ENCODE measurements at places on chromosomes 11 and 22. TPM values are rescaled to one million over a fixed set of nuclear protein-coding genes. Genes with fewer than 3 reads are reported as not detected.

Gene TSGA10IP
- total RNA-seq, result 1.1 TPM

DNA sequence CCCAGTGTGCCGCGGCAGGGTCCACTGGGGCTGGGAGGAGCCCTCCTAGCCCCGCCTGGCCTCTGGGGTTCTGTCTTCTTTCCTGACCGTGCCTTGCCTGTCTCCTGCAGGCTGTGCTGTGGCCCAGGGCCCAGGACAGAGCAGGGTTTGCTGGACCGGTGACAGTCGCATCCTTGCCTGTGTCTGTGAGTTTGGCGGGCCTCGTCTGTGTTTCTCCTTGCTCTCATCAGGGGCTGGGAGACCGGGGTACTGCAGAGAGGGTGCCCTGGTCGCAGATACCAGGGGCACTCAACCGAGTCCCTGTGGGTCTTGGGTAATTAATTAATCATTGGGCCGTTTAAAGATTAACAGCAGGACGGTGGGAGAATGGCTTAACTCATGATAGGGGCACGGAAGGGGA is 29.9 kb downstream of the RPL3 start:
- no peak for ATAC-seq

Gene SLC22A8
- total RNA-seq, result 0.23 TPM

DNA sequence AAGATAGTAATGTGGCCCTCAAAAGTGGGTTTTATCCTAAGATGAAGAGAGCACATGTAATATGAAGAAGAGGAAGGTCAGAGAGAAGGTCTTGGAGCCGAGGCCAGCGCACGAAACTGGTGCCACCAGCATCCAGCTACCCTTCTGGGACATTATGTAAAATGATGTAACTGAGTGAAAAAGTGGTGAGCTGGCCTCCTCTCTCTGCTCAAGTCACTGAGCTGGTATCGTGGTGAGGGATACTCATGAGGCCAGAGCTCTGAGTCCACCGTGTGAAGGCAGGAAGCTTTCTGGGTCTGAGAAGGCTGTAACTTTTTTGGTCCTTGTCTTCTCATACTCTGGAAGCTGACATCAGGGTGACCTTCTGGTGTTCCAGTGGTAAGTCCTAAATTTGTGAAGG is 25.1 kb downstream of the RNF185 start:
- no peak for ATAC-seq

GRCh38 chr22:43592476-43592875 is 180.7 kb downstream of the MPPED1 start:
- no peak for ATAC-seq

GRCh38 chr22:37186228-37186996 is 1.6 kb downstream of the C1QTNF6 start:
- ATAC-seq, result no peak

DNA sequence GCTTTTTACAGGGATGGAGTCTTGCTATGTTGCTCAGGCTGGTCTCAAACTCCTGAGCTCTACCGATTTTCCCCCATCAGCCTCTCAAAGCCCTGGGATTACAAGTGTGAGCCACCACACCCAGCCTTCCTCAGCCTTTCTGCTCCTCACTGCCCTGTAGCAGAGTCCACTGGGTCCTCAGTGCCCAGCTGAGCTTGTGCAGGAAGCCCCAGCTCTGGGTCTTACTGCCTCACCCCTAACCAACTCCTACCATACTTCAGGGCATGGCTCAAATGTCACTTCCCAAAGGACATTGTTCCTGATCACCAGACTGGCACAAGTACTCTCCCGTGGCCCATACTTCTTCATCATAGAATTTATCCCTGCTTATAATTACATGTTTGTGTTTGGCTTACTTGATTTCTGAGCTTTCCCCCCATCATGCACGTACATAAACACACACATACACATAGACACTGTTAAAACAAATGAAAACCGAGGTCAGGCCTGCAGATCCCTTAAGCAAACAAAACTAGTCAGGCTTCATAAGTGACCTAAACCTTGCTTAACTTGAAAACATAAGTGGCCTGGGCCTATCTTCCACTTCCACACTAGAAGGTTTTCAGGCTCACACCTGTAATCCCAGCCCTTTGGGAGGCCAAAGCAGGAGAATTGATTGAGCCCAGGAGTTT is 14.0 kb upstream of the SLC43A3 start:
- ATAC-seq, result no peak

Gene FDXACB1
- total RNA-seq, result 2.9 TPM

DNA sequence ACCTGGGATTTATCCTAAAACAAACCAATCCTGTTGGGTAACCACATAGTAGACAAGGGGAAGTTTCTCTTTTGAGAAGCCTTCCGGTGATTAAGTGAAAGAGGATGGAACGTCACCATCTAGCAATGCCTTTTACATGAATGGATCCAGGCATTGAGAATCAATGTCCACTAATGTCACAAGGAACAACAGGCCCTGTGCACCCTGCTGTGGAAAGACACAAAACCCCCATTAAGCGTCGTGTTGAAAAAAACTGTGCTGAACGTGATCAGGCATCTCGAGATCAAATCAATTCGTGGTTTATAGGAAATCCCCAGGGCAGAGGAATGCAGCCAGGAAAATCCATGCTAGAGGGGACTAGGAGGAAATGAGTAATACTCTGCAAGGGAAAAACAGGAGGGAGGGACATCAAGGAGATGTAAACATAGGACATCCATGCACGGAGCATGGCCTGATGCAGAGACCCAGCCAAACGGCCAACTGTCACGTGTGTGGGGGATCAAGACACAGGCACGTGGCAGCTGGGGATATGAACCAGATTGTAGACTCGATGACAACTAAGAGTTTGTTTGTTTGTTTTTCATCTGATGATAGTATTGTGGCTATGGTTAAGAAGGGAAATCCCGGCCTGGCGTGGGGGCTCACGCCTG is 38.6 kb upstream of the CARS1 start:
- ATAC-seq, result peak; percentile 39

DNA sequence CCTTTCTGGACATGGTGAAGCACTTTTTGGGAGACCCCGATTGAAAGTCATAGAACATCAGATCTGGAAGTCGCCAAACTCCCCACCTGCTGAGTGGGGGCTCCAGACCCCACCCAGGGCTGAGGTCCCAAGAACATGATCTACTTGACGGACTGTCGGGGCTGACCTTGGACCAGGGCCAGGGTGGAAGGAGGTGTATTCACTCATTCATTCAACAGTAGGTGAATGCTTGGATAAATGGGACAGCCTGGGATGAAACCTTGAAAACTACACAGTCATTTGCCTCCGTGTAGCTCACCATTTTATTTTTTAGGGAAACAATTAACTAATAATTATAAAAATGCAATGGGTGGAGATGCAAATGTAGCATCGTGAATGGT is 629.0 kb downstream of the BRD1 start:
- ATAC-seq, result no peak

DNA sequence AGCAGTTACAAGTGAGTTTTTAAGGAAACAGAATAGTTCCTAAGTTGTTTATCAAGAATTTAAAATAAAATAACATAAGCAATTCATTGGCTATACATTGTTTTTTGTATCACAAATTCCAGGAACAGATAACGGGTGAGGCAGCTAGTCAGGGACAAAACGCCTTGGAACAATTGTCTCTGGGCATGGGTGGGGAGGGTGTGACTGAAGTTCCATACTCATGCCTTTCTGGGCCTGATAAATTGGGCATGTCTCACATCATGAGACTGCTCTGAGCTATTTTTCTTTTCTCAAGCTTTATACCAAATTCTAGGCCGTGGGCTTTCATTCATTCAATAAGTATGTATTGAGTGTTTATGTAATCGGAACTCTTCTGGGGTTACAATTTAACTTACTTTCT is 21.6 kb downstream of the FOLR3 start:
- peak; percentile 74 for ATAC-seq

DNA sequence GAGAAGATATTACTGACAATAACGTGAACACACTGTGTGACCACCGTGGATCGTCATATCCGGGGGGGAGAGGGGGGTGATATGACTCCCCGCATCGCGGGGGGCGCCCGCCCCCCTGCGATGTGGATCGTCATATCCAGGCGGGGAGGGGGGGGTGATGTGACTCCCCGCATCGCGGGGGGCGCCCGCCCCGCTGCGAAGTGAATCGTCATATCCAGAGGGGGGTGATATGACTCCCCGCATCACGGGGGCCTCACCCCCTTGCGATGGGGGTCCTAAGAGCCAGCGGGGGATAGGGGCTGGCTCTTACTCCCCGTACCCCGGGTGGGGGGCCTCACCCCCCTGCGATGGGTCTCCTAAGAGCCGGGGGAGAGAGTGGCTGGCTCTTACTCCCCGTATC is 19.9 kb downstream of the UNC93B1 start:
- ATAC-seq, result no peak

Gene MS4A4E
- not detected for total RNA-seq

- ATAC-seq, result no peak
Observed at GRCh38 chr11:5303626-5304025, 1.9 kb upstream of the OR51B4 start.

Gene PGA5
- not detected for total RNA-seq

- no peak for ATAC-seq
Observed at GRCh38 chr11:13141731-13142709, 132.9 kb downstream of the RASSF10 start.

DNA sequence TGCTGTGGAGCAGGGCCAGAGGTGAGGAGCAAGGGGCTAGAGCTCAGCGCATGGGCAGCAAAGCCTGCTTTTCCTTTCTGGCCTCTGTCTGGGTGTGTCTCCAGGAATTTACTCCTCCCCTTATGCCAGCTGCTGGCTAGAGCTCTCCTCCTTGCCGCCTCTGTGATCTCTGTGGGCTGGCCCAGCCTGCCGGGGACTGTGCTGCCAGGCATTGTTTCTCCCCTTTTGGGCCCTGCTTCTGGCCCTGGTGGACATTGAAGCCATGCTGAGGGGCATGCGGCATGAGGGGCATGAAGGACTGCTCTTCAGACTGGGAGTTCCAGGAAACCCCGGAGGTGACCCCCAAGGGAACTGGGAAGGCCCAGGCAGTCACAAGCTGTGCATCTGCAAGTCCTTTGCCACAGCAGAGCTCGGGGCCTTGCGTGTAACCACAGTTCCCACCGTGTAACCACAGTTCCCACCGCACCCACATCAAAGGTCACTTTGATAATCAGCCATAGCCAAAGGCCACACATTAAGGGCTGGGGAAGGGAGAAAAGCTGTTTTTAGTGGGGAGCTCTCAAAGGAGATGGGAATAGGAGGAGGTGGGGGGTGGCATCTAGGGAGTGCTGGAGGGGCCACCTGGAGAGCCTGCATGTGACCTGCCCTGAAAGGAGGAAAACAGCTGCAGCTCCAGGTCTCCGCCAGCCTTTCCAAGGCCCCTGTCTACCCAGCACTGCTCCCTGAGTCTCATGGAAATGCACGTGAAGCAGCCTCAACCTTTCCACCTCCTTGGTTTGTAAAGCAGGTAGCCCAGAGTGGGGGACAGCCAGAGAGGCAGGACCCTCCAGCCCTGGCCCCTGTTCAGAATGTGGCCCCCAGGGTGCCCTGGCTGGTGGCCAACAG is 62.3 kb downstream of the PPFIBP2 start:
- ATAC-seq, result no peak

- ATAC-seq, result peak; percentile 72
Observed at GRCh38 chr22:30754971-30755758, 60.5 kb downstream of the OSBP2 start.

GRCh38 chr11:73225001-73225686 is 7.1 kb downstream of the P2RY2 start:
- ATAC-seq, result no peak

GRCh38 chr11:106131998-106132397 is 54.5 kb downstream of the AASDHPPT start:
- no peak for ATAC-seq

Gene TRIM51
- not detected for total RNA-seq

Data from motor neuron (in vitro differentiated cells).